Aorta (tissue), 5 donors: ENCODE measurements at places on chromosomes 5 and 9. TPM values are rescaled to one million over a fixed set of nuclear protein-coding genes. Genes with fewer than 3 reads are reported as not detected.

GRCh38 chr5:61280761-61281427 lies 51.2 kb upstream of the ZSWIM6 start:
- peak; percentile 53 for DNase-seq
- peaks cover 2% of the 10 kb centered on the region for H3K4me1 ChIP-seq

UCK1 gene
- 24.5 TPM for total RNA-seq

- H3K27ac ChIP-seq, result no peak overlapping the region
- H3K4me3 ChIP-seq, result no peak overlapping the region
- H3K4me1 ChIP-seq, result peaks cover 5% of the 10 kb centered on the region
- no peaks in the 10 kb centered on the region for H3K36me3 ChIP-seq
- no peaks in the 10 kb centered on the region for H3K27me3 ChIP-seq
These were observed 111.6 kb downstream of the ARHGAP26 start for GRCh38 chr5:142881784-142882126.

GRCh38 chr9:98218562-98219363 lies 26.3 kb upstream of the CORO2A start:
- no peaks in the 10 kb centered on the region for H3K4me1 ChIP-seq
- no peak overlapping the region for H3K27ac ChIP-seq
- no peak overlapping the region for H3K4me3 ChIP-seq
- no peaks in the 10 kb centered on the region for H3K36me3 ChIP-seq
- no peak for DNase-seq

TEX48 gene
- total RNA-seq, result not detected

- DNase-seq, result no peak
- H3K4me3 ChIP-seq, result no peak overlapping the region
- no peak overlapping the region for H3K27ac ChIP-seq
- H3K4me1 ChIP-seq, result peaks cover 2% of the 10 kb centered on the region
These were observed 22.7 kb downstream of the MED27 start for GRCh38 chr9:132056717-132057560.

GRCh38 chr5:24196789-24197188 lies 448.0 kb downstream of the CDH10 start:
- H3K27ac ChIP-seq, result no peak overlapping the region
- no peak for DNase-seq
- no peaks in the 10 kb centered on the region for H3K36me3 ChIP-seq
- no peaks in the 10 kb centered on the region for H3K27me3 ChIP-seq
- H3K4me1 ChIP-seq, result no peaks in the 10 kb centered on the region
- H3K4me3 ChIP-seq, result no peak overlapping the region

DNA sequence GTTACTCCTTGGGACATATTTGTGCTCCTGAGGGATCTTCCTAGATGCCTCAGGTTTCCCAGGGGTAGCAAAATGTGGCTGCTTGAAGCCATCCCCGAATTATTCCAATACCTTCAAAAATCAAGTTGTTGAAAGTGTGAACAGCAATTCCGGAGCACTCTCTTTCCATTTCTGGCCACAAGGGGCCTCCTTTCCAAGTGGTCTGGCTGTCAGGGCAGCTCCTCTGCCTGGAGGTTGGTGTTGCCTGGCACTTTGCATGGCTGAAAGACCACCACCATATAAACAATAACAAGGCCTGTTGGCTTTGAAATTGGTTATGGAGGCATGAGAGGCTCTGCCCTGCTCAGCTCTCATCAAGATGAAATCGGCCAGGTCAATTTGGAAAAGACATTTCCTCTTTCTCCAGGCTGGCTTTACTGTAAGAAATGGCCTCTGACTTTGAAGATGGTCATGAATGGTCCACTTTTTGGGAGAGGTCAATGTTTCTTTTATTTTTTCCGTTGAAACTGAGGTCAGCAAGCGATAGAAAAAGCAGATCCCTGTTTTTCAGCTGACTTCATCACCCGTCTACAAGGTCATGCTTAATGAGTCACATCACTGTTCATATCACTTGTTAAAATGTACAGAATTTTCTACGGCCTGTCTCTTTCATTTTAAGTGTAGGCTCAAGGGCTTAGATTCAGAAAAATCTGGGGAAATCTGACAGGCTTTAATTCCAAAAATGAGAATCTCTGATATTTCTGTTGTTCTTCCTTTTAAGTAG lies 481.1 kb upstream of the ZNF608 start:
- H3K27ac ChIP-seq, result no peak overlapping the region
- H3K36me3 ChIP-seq, result no peaks in the 10 kb centered on the region
- no peak overlapping the region for H3K4me3 ChIP-seq
- no peaks in the 10 kb centered on the region for H3K4me1 ChIP-seq

DNA sequence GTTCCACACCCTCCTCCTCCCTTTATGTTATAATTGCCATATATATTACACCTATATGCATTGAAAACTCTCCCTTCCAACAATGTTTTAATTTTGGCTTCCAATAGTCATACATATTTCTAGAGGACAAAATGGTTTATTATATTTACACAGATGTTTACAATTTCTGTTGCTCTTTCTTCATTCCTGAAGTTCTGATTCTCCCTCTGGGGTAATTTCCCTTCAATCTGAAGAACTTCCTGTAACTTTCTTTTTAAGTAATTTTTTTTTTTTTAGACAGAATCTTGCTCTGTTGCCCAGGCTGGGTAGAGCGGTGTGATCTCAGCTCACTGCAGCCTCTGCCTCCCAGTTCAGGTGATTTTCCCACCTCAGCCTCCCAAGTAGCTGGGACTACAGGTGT lies 173.0 kb upstream of the MAP1B start:
- no peak overlapping the region for H3K4me3 ChIP-seq
- no peaks in the 10 kb centered on the region for H3K27me3 ChIP-seq
- H3K36me3 ChIP-seq, result no peaks in the 10 kb centered on the region
- no peak for DNase-seq

DNA sequence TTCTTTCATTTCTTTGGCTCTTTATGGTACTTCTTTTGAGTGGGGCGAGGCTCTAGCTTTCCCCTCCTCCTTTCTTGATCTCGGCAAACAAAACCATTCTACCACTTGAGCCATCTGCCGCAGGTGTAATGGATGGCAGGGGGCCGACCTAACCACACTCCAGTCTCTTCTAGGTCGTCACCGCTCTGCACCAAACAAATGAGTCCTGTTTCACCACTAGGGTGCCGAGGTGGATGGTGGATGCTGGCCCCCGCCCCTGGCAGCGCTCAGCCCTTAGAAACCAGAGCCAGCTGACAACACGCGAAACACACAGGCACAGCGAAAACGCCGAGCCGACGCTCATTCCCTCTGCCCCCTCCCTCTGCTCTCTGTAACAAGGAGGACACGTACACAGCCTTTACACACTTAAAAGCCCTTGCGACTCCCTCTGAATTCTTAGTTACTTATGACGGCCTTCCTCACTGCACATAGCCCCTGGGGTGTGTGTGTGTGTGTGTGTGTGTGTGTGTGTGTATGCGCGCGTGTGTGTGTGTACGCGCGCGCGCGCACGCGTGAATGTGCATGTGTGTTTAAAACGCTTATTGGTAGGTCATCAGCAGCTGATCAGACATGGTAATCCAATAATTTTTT lies 199.4 kb downstream of the MEF2C start:
- DNase-seq, result peak; percentile 45
- H3K36me3 ChIP-seq, result no peaks in the 10 kb centered on the region
- H3K4me3 ChIP-seq, result no peak overlapping the region
- H3K27me3 ChIP-seq, result no peaks in the 10 kb centered on the region

DNA sequence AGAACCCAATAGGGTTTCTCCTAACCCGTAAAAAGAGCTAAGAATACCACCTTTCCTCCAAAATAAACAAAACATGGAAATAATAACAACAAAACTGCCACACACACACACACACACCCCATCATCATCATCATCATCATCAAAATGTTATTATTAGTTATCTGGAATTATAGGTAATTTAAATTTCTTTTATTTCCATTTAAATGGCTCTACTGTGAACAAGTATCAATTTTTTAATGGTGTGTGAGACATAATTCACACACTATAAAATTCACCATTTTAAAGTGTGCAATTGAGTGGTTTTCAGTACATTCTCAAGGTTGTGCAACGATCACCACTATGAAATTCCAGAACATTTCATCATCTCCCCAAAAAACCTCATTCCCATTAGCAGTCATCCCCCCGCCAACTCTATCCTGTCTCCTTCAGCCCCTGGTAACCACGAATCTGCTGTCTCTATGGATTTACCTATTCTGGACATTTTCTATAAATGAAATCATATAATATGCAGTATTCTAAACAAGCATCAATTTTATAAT lies 172.7 kb downstream of the ROR2 start:
- DNase-seq, result no peak
- H3K27ac ChIP-seq, result no peak overlapping the region
- H3K4me1 ChIP-seq, result no peaks in the 10 kb centered on the region
- no peaks in the 10 kb centered on the region for H3K36me3 ChIP-seq

ZNF483 gene
- 14.6 TPM for total RNA-seq

- H3K27ac ChIP-seq, result no peak overlapping the region
- no peaks in the 10 kb centered on the region for H3K4me1 ChIP-seq
- H3K36me3 ChIP-seq, result no peaks in the 10 kb centered on the region
- no peak overlapping the region for H3K4me3 ChIP-seq
- no peaks in the 10 kb centered on the region for H3K27me3 ChIP-seq
These were observed 12.4 kb downstream of the CBY3 start for GRCh38 chr5:179668391-179668790.

MSMP gene
- 2.0 TPM for total RNA-seq

GRCh38 chr9:127660886-127661741 lies 45.7 kb upstream of the CFAP157 start:
- no peak overlapping the region for H3K27ac ChIP-seq
- no peaks in the 10 kb centered on the region for H3K4me1 ChIP-seq
- peaks cover 4% of the 10 kb centered on the region for H3K36me3 ChIP-seq
- no peaks in the 10 kb centered on the region for H3K27me3 ChIP-seq
- H3K4me3 ChIP-seq, result no peak overlapping the region

REEP2 gene
- total RNA-seq, result 6.6 TPM

LCN1 gene
- not detected for total RNA-seq

IL33 gene
- total RNA-seq, result 68.2 TPM

ZCCHC9 gene
- total RNA-seq, result 24.9 TPM

STPG3 gene
- total RNA-seq, result not detected

PCDHGB3 gene
- 7.4 TPM for total RNA-seq

DNA sequence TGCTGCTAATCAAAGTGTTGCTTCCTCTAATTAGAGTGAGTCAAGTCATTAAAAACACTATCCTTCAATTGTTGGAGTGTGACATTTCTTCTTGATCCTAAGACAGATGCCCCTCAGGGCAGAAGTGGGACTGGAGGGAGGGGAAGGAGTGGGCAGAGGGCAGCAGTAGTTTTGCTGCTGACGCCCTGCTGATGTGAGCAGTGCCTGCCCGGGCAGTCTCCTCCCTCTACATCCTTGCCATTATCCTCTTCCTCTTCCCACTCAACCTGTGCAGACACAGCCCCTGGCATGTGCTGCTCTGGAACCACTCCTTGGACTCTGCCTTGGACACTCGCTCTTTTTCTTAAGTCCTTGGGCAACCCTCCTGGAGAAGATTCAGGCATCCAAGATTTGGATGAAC lies 232.5 kb downstream of the HSPA4 start:
- no peak overlapping the region for H3K4me3 ChIP-seq
- no peaks in the 10 kb centered on the region for H3K27me3 ChIP-seq
- H3K4me1 ChIP-seq, result no peaks in the 10 kb centered on the region
- DNase-seq, result no peak

DNA sequence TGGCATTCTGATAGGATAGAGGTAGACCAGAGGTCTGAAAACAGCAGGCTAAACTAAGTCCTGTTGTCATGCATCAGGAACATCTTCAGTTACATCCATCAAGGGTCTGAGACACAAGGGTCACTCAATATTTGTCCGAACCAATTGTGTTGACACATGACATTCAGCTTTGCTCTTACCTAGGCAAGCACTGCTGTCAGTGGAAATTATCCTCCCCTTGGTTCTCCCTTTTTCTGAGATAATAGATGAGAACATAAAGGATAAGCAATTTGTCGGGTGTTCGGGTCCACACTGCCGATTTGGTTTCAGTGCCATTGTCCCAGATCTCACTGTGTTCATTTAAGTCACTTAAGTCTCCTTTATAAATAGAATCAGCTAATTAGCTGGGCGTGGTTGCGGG lies 148.3 kb upstream of the MSX2 start:
- no peaks in the 10 kb centered on the region for H3K36me3 ChIP-seq

BNIP1 gene
- total RNA-seq, result 8.2 TPM

- no peak for DNase-seq
- no peaks in the 10 kb centered on the region for H3K36me3 ChIP-seq
- H3K4me3 ChIP-seq, result no peak overlapping the region
- H3K4me1 ChIP-seq, result no peaks in the 10 kb centered on the region
These were observed 12.1 kb upstream of the POC5 start for GRCh38 chr5:75729321-75729720.

- H3K27me3 ChIP-seq, result peaks cover 2% of the 10 kb centered on the region
- no peaks in the 10 kb centered on the region for H3K4me1 ChIP-seq
- H3K27ac ChIP-seq, result no peak overlapping the region
- DNase-seq, result no peak
These were observed 73.0 kb downstream of the KCNIP1 start for GRCh38 chr5:170576602-170577535.

GRCh38 chr5:23631302-23632045 lies 124.1 kb downstream of the PRDM9 start:
- no peak for DNase-seq
- H3K4me1 ChIP-seq, result no peaks in the 10 kb centered on the region
- H3K36me3 ChIP-seq, result no peaks in the 10 kb centered on the region
- no peak overlapping the region for H3K4me3 ChIP-seq
- no peaks in the 10 kb centered on the region for H3K27me3 ChIP-seq

CBY3 gene
- not detected for total RNA-seq

DNA sequence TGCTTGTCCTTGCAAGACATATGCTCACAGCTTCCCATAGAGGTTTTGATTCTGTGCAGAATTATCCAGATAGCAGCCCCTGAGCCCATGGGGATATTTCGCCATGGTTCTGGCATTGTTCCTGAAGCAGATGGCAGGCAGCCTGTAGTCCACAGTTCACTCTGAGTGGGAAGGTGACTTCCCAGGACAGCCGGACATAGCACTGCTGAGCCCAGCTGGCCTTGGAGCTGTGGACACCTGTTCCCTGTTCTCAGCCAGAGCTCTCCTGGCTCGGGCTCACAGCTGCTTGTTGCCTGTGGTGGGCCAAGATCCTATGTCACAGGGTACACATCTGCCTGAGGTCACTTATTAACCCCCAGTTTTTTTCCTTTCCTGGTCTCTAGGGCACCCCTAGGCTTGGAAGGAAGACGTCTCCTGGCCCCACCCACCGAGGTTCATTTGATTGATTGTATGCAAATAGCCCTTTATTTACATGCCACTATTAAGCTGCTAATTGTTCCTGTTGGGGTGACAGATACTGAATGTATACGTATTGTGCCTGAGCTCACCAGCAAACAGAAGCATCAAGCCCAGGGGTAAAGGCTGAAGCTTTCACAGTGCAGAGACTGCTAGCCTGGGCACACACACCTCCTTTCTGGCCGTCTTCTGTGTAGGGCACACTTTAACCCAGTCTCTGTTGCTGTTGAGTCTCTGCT lies 96.6 kb upstream of the DMRT1 start:
- DNase-seq, result no peak
- no peaks in the 10 kb centered on the region for H3K27me3 ChIP-seq
- no peak overlapping the region for H3K4me3 ChIP-seq

- no peak overlapping the region for H3K27ac ChIP-seq
- H3K4me1 ChIP-seq, result no peaks in the 10 kb centered on the region
- H3K36me3 ChIP-seq, result peaks cover 2% of the 10 kb centered on the region
These were observed 89.1 kb upstream of the FBXW11 start for GRCh38 chr5:172095368-172096206.

LRRC19 gene
- not detected for total RNA-seq
